ENCODE measurements at places on chromosomes 5 and 9.

- no peak for DNase-seq
Observed at GRCh38 chr9:90502134-90502533, 140.5 kb downstream of the DIRAS2 start.

DNA sequence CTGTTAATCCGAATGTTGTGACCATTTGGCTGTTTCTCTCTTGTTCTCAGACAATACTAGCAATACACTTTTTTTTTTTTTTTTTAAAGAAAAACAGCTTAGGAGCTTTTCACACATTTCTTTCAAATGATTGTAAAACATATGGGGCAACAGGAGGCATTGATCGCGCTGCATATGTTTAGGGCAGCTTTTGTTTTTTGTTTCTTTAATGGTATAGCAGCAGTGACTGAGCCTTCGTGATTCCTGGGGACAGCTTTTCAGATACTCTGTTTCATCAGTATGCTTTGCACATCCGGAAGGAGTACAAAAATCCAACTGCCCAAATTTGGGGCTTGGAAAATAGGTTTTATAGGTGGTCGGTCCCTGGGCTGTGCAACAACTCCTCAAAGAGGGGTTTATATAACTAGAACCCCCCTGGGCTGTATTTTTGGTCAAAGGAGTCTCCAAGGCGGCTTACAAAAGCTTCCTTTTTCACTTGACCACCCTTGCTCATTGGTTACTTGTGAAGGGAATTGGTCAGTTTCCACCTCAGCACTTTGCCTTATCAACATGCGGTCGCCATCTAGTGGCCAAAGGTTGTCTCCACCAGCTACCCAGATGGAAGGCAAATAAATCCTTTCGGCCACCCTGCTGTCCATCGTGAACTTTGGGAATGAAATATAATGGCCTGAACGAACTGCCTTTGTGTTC lies 91.8 kb downstream of the PDE6A start:
- DNase-seq: peak; percentile 61

DNA sequence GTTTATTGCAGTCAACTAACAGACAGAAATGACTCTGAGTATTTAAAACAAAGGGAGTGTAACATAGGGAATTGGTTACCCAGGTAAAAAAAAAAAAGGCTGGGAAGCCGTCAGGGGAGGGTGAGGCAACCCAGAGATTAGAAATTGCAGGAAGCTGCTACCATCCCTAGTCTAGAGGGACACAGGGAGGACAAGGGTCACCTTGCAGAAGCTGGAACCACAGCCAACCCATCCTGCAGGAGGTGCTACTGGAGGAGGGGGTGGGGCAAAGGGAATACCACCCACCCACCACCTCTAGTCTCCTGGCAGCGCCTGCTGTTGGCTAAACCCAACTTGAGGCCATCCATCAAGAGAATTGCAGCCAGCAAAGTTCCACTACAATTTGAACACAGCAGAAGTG lies 6.5 kb downstream of the CAST start:
- DNase-seq: no peak

DNA sequence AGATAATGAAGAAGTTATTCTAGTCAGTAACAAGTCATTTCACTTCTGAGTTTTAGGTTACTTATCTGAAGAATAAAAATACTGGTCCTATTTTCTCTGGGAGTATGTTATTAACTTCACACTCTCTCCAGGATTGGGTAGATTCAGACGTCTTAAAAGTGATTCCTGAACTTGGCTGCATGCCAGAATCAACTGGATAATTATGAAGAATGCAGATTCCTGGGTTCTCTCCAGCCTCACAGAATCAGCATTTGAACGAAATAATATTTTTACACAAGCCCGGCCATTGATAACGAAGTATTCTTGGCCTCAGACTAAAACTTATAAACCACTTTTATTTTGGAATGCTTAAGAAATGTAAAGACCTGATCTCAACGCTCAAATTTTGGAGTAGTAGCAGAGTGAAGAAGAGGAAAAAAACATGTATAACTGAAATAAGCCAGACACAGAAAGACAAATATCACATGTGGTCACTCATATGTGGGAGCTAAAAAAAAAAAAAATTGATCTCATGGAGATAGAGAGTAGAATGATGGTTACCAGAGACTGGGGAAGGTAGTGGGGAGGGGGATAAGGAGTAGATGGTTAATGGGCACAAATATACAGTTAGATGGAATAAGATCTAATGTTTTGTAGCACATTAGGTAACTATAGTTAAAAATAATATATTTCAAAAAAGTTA lies 507.3 kb downstream of the ISL1 start:
- DNase-seq: no peak

DNA sequence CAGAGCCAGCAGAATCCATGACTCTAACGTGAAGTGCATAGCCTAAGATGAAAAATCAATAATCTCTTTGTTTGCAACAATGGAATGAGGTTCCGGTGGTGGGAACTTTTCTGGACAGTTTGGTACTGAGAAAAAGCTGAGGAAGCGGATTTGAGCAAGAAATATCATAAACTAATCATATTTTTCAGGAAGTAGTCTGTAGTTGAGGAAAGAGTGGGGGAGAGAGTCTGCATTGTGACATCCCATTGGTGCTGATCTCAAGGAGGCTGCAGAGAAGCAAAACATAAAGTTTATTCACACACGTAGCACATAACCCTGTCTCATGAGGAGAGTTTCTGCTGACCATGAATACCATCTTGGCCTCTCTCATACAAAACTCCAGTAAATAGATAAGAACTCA lies 15.8 kb upstream of the FCHO2 start:
- DNase-seq: no peak

Data from stimulated activated naive CD8-positive, alpha-beta T cell treated with anti-CD3 and anti-CD28 coated beads, Interleukin-15, Interleukin-2, amounts not matched to agents 100 U/mL and 50 U/mL, for 24 hours (primary cell).